ENCODE measurements at places on chromosomes 3 and 15.

GRCh38 chr3:13391308-13391707 is 28.8 kb downstream of the NUP210 start:
- DNase-seq: peak; percentile 9

DNA sequence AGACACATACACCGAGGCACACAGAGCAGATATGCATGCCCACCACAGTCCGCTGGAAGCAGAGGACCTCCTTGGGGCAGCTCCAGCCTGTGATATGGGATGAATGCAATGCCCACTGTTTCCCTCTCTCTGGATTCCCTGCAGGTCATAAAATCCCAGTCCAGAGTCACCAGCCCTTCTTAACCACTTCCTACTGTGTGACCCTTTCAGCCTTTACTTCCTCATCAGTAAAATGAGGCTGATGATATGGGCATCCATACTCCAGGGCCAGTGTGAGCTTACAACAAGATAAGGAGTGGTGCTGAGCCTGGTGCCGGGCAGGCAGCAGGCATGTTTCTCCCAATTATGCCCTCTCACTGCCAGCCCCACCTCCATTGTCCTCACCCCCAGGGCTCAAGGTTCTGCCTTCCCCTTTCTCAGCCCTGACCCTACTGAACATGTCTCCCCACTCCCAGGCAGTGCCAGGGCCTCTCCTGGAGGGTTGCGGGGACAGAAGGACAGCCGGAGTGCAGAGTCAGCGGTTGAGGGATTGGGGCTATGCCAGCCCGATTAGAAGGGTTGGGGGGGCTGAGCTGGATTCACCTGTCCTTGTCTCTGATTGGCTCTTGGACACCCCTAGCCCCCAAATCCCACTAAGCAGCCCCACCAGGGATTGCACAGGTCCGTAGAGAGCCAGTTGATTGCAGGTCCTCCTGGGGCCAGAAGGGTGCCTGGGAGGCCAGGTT is at the start of gene GNAT1:
GNAT1 (plus strand) TSS at position 675 of the 725 bp plus-strand sequence. CDS start 116 bp downstream, outside the sequence.
- no peak for DNase-seq

- no peak for DNase-seq
Observed at GRCh38 chr15:56056626-56057025, 63.2 kb upstream of the NEDD4 start.

DNA sequence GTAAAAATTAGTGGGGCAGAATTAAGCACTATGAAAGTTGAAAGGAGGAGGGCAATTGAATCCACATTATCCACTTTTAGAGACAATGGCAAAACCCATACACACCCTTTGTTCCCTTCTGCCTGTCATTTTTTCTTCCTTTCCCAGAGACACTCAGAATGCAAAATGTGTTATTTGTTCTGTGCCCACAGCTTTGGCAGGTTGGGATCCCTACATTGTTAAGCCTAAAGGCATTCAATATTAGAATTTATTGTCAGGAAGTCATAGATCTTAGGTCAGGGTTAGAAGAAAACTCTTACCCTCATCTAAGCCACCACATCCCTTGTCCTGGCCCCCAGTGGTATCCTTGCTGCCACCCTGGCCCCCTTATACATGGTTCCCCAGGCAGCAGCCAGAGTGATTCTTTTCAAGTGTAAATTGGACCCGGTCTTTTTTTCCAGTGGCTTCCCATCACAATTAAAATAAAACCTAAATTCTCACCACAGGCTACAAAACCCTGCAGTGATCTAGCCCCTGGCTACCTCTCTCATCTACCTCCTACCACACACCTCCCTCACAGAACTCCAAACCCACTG is 470.1 kb upstream of the ATP11B start:
- DNase-seq: no peak

DNA sequence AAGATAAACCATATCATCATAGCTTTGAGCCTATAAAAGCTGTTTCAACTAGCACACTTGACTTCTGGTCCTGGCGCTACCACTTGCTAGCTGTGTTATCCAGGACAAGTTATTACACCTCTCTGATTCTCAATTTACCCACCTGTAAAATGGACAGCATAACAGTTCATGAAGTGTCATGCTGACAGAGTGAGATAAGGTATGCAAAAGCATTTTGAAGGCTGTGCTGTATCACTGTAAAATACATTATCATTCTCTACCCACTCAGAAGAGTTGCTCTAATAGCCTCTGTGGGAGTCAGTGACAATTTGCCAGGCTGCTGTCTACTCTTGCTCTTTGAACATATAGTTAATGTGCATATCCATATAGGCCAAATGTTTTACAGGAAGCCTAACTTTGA is 93.0 kb downstream of the SSR3 start:
- DNase-seq: no peak

- no peak for DNase-seq
Observed at GRCh38 chr3:171967137-171967783, 72.1 kb upstream of the FNDC3B start.

GRCh38 chr3:5051772-5052171 is 70.3 kb upstream of the ARL8B start:
- no peak for DNase-seq

DNA sequence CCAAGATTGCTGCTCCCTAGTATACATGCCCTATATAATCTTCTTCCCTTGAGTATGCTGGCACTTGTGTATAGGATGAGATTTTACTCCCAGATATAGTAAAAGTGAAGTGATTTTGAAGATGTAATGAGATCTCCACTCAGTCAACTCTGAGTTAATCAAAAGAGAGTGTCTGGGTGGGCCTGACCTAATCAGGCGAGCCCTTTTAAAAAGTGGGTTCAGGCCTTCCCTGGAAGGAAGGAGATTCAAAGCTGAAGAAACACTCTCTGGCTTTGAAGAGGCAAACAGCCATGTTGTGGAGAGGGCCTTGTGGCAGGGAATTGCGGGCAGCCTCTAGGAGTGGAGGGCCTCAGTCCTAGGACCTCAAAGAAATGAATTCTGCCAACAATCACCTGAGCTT is 5.5 kb upstream of the STARD5 start:
- no peak for DNase-seq

DNA sequence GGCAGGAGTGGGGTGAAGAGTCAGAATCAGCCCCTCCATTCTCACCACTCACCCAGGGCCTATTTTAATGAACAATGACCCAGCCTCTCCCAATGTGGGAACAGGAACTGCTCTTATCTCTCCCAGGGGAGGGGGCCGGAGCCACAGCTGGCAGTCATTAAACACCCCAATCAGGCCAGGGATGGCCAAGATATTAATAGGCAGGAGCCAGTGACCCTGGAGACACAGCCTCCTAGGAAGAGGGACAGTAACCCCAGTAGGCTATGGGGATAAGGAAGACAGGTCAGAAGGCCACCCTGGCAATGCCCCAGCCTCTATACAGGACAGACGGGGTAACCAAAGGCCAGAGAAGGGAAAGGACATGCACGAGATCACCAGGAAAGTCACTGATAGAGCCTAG is 38.6 kb downstream of the VIPR1 start:
- DNase-seq: no peak

DNA sequence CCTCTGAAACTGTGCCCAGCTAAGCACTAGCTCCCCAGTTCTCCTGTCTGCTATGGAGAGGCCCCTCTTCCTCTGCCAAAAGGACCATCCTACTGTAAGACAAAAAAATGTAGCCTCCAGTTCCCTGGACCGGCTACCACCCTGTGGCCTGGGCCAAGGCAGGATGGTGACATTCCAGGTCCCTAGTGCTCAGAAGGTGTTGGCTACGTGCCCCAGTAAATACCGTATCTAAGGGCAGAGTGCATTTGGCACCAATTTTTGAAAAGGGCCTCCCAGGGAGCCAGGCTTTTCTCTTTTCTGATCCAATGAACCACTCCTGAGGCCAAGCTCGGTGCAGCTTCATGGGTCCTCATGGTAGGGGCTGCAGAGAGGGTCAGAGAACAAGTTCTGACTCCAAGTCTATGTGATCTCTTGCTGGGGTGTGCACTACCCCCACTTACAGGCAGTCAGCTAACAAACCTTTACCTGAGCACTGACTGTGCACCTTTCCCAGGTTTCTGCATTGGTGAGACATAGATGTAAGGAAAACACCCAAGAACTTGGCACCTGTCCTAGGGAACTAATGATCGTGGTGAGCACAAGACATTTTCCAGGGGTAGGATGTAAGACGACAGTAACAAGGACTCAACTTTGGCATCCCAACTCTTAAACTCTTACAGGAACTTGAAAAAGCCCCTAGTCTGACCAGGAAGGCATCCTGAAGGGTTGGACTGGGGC is 32.6 kb downstream of the TLE3 start:
- DNase-seq: no peak

GRCh38 chr3:127013758-127014535 is 31.0 kb downstream of the PLXNA1 start:
- DNase-seq: no peak

- no peak for DNase-seq
Observed at GRCh38 chr15:66907826-66908743, 157.3 kb upstream of the SMAD3 start.

DNA sequence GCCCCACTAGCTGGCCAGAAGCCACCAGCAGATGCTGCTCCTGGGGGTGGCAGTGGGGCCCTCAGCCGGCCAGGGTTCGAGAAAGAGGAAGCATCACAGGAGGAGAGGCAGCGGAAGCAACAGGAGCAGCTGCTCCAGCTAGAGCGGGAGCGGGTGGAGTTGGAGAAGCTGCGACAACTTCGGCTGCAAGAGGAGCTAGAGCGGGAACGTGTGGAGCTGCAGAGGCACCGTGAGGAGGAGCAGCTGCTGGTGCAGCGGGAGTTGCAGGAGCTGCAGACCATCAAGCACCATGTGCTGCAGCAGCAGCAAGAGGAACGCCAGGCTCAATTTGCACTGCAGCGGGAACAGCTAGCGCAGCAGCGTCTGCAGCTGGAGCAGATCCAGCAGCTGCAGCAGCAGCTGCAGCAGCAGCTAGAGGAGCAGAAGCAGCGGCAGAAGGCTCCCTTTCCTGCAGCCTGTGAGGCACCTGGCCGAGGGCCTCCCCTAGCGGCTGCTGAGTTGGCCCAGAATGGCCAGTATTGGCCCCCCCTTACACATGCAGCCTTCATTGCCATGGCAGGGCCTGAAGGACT is 17.5 kb upstream of the APEH start:
- no peak for DNase-seq

GRCh38 chr15:75625542-75626347 is at the start of gene SNUPN:
Gene SNUPN, minus strand, starts transcription at chr15:75625725. Its CDS starts 4,674 bp downstream, at chr15:75621051.
- peak; percentile 88 for DNase-seq

DNA sequence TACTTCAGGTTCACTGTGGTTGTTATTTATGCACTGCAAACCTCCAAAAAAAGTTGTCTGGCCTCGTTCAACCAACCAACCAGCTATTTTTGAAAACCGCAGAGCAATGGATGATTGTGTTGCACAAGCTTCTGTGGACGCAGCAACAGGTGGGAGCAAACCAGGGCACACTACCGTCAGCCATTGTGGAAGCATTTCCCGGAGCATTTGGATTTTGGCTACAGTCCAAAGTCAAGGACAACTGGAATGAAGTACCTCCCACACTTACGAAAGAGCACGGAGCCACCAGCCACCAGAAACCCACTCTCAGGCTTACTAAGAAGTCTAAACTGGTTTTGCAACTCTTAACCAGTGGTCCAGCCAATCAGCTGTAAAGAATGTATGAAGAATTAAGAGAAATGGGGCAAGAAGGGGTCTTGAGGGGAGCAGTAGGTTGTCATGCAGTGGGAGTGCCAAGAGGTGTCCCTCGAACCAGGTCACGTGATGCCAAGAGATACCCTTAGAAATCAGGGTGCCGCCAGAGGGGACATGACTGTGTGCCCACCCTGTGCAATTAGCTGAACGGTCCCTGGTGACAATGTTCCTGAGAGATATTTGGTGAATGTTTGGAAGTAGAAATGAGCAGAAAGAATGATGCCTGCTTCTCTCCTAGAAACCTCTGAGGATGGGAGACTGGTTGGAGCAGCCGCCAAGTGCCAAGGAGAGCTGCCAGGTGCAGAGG is 68.9 kb upstream of the PCSK6 start:
- no peak for DNase-seq

- DNase-seq: no peak
Observed at GRCh38 chr3:46926871-46927717, 49.5 kb downstream of the CCDC12 start.

DNA sequence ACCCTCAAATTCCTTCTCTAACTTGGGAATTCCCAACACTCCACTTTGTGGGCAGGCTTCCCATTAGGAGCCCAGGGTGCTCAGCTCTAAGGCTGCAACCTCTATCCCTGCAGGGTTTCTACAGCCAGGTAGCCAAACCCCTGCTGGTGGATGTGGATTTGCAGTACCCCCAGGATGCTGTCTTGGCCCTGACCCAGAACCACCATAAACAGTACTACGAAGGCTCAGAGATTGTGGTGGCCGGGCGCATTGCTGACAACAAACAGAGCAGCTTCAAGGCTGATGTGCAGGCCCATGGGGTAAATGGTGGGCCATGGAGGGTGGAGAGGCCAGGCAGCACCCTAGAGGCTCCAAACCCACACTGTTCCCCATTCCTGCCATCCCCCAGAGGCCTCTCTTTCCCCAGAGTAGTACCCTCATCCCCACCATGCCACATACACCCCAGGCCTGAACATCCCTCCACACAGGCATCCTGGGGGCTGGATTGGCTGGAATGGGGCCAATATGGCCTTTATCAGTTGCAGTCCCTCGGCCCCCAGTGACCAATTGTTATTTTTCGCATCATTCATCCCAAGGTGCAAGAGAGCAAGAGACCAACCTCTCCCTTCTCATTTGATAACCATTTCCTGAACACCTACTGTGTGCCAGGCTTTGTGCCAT is 7.7 kb downstream of the ITIH1 start:
- DNase-seq: no peak

DNA sequence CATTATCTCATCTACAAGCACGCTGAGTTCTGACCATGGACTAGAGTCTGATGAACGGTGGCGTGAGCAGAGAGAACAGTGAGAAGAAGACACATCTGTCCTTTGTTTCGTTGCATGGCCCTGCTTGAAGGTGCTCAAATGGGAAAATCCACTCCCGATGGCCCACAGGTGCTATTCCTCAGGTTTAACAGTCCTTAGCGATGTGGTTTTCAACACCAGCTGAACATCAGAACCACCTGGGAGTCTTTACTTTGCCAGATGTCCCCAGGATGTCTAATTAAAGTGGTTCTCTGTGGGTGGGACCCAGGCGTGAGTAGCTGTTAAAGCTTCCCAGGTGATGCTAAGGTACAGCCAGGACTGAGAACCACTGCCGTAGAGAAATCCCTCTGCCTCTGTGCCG is 13.0 kb downstream of the ADAMTS17 start:
- no peak for DNase-seq

GRCh38 chr15:25335279-25335678 is 103.5 kb downstream of the UBE3A start:
- DNase-seq: no peak

GRCh38 chr3:134428401-134428800 is 54.2 kb upstream of the AMOTL2 start:
- no peak for DNase-seq

GRCh38 chr3:55646121-55646520 is 159.0 kb upstream of the WNT5A start:
- no peak for DNase-seq

- no peak for DNase-seq
Observed at GRCh38 chr3:116872688-116873087, 163.1 kb downstream of the TUSC7 start.

GRCh38 chr15:43225201-43225949 is 4.6 kb upstream of the EPB42 start:
- no peak for DNase-seq

GRCh38 chr3:148922467-148922866 is 57.4 kb downstream of the CPA3 start:
- DNase-seq: no peak

Measured in stimulated activated CD8-positive, alpha-beta memory T cell treated with anti-CD3 and anti-CD28 coated beads, Interleukin-4, amount 100 ng/mL, for 1 hour (primary cell).